Activated CD8-positive, alpha-beta memory T cell treated with anti-CD3 and anti-CD28 coated beads, Interleukin-2, amount 10 ng/mL, durations not matched to agents 7 days and 5 days (primary cell): ENCODE measurements at places on chromosomes 2 and 18. TPM values are rescaled to one million over a fixed set of nuclear protein-coding genes. Genes with fewer than 3 reads are reported as not detected.

The CENPA gene
- total RNA-seq: 58.7 TPM

The UGT1A3 gene
- not detected for total RNA-seq

The MRO gene
- not detected for total RNA-seq

The POTEJ gene
- not detected for total RNA-seq

The GREB1L gene
- total RNA-seq: not detected
